ENCODE measurements at places on chromosomes 16 and 17.

- no peak for DNase-seq
Observed at GRCh38 chr16:67539691-67540635, 11.3 kb downstream of the RIPOR1 start.

DNA sequence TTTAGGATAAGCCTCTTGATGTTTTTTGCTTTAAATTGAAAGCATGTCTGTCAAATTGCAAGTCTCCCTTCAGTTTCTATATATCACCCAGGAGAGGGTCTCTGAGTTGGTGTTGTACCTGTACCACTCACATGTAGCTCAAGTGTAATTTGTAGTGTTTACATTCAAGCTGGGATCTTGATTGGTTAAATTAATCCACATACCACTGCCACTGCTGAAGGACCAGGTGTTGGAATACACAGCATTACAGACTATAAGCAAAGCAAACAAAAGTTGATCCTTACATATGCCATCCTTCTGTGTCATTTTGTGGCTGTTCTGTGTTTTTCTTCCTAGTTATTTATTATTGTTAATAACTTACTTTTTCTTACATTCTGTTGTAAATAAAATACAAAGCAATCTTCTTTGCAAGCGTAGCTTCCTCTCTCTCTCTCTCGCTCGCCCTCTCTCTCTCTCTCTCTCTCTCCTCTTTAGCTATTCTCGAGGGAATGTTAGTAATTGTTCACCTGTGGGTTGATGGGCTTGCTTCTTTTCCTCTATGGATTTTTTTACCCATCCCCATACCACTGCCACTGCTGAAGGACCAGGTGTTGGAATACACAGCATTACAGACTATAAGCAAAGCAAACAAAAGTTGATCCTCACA lies 20.8 kb upstream of the NOL11 start:
- DNase-seq, result no peak

- no peak for DNase-seq
Observed at GRCh38 chr17:10183931-10184930, 14.2 kb downstream of the GAS7 start.

DNA sequence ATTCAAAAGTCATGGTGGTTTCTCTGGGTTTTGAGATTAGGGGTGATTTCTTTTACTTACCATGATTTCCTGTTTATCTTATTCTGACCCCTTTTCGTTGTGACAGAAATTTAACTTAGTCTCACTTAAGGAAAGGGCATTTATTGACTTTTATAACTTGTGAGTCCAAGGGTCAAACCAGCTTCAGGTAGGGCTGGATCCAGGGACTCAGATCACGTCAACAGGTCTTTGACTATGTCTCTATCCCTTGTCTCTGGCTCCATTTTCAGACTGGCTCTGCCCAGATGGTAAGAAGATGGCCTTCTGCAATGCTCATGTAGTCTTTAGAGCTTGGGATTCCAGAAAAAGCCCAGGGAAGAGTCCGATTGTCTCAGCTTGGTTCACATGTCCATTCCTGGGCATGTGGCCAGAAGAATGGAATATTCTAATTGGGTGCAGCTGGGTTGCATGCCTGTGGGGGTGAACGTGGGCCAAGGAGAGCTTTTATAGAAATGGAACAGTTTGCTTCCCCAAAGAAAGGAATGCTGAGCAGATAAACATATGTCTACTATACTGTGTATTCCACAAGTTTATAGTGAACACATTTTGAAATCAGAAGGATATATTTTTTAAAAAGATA lies 13.4 kb downstream of the USP43 start:
- DNase-seq, result peak; percentile 81

- DNase-seq, result no peak
Observed at GRCh38 chr17:36198831-36199465, 2.4 kb upstream of the CCL3L1 start.

DNA sequence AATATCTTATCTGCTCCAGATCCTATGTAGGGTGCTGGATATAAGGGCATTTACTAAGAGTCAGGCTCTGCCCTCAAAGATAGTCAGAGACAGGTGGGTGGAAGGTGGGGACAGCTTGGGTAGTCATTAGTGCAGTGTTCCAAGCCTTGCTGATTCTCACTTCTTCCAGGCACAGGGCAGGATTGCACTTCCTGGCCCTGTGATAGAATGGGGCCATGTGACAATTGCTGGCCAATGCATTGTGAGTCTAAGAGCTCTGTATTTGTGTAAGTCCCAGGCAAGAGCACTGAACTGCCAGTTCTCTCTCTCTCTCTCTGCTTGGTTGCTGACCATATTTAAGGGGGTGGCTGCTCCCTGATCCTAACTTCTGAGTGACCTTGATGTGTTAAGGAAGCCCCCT lies 112.1 kb downstream of the C16orf78 start:
- DNase-seq, result no peak

DNA sequence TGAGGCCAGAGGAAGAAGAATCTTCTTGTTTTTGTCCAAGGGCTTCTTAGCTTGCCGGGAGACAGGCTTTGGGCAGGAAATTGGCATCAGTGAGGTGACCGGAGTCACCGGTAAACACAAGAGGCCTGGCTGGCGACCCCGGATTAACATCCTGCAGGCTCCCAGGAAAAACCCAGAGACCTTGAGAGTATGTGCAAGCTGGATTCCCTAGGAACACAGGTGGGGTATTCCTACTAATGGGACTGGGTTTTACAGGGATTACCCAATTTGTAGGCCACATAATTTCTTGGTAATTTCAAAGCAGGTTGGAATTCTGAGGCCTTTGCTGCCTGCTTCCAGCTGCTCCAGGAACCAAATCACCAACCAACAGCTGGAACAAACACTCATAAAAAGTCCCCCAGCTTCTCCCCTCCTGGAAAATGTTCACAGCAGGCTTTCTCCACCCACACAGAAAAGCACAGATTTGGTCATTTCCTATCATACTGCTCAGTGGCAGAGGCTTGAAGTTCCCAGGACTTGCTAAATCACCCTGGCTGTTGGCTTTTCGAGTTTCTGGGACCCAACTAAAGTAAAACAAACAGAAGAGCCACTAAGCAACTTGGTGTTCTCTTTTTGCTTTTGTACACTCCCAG lies 258.8 kb downstream of the IRF8 start:
- DNase-seq, result no peak

DNA sequence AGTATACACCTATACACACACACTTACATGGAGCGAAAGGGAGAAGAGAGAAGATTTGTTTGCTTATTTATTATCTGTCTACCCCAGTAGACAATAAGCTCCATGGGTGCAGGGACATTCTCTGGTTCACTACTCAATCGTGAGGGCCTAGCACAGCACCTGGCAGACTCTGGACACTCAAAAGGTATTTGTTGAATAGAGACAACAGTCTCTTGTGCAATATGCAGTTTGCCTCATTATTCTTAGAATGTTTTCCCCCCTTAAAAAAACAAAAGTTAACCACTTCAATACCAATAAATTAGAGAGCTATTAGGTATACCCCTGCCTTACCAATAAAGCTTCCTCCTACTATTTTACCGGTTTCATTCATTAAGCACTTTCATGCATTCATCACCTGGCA lies 2.0 kb downstream of the AKAP10 start:
- DNase-seq, result no peak

DNA sequence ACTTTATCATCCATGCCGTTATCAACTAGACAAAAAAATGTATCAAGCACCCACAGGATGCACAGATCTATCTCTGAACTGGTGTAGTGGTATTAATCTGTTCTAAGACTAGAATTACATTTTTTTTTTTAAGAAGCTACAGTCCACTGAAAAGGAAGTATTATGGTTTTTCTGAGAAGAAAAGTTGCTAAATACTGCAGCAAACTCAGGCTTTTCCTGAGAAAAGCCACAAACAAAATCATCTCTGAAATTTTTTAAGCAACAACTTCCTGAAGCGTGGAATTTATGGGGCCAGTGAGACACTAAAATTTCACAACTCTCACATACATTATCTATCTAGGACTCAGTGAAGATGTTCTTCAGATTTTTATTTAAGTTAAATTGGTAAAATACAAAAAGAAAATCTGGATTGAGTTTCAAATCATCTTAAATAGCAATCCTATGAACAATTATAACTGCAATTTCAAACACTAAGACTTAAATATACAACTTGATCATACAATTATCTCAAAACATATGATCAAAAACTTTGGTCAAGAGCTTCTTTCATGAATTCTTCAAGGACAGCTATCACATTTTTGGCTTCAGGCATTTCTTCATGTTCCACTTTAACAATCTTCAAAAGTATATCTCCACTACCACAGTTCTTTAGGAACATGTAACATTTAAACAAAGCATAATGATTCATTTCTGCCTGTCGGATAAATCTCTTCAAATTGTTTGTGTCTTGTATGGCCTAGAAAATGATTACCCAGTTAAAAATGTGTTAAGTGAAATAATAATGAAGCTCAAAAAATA lies 10.5 kb downstream of the C17orf75 start:
- no peak for DNase-seq

DNA sequence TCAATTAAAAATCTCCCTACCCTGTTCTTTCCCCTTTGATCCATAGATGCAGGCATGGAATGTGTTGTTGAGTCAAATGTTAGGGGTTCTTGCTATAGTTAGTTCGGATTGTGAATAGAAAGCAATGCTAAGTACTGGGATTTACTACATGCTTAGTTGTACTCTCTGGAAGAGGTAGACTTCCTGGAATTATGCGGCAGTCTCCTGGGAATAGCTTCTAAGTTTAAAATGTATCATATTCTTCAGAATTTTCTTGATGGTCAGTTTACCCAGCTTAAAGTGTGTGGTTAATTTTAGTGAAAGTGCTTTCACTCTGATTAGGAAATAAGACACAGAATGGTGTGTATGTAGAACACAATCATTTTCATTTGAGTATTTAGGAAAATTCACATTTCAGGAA lies 3.5 kb downstream of the CLTC start:
- no peak for DNase-seq

DNA sequence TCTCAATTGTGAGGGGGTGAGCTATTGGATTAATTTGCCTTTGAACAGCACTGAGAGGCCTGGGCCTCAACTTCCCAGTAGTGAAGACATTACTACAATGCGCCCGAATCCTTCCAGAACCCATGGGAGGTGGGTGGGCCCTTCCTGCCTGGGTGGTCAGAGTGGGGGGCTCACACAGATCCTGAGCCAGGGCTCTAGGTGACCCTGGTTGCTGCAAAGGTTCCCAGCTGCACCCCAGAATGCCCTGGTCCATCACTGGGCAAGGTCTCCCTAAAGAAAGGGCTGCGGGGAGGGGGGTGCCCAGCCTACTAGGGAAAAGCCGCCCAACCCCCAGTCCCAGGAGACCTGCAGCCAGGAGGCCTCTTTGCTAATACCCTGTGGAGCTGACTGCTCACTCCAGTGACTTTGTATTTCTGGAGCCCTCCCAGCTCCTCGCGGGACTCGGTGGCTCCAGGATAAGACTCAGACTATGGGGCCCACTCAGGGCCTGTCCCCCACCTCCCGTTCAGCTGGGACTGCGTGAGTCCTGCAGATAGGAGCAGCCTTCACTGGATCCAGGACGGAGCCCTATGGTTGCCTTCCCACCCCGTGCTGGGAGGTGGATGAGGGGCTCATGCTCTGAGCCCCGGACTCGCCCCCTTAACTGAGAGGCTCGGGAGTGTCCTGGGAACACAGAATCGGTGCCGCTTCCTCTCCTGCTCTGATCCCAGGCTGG lies 40.2 kb downstream of the SLC7A5 start:
- no peak for DNase-seq

GRCh38 chr16:55118701-55119260 lies 188.1 kb downstream of the IRX5 start:
- no peak for DNase-seq

DNA sequence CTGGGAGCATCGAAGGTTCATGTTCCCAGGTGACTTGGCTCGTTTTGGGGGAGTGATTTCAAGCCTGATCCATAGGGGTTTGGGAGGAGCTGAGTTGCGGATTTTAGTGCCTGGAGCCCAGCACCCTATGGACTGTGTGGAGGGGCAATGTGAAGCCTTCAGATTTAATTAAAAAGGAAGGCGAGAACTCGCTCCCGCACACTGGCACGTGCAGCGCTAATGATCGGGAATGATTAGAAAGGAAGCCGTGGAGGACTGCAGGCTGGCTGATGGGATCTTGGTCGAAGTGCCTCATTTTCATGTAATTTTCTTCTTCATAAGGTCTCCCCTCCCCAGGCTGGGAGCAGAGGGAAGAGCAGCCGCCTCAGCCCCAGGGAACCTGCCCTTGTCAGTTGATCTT lies 12.8 kb downstream of the MGAT5B start:
- DNase-seq, result no peak

DNA sequence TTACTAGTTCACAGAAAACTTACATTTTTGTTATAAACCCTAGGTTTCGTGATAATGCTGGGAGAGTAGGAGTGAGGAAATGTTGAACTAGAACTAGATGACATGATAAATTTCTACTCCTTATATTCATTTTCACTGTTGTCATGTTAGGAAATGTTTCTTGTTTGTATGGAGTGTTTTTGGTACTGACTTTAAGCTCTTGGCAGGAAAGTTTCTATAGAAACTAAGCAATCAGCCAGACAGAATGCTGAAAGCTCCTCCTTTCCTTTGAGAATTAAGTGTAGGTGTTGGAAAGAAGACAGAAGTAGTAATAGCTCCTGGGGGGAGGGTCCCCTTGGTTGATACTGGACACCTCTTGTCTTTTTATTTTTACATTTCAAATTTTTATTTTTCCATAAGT lies 309.8 kb downstream of the MAP2K4 start:
- no peak for DNase-seq

- DNase-seq, result no peak
Observed at GRCh38 chr17:33955461-33955860, 299.6 kb upstream of the CCL2 start.

GRCh38 chr16:7763111-7763510 lies 430.5 kb downstream of the RBFOX1 start:
- DNase-seq, result no peak

DNA sequence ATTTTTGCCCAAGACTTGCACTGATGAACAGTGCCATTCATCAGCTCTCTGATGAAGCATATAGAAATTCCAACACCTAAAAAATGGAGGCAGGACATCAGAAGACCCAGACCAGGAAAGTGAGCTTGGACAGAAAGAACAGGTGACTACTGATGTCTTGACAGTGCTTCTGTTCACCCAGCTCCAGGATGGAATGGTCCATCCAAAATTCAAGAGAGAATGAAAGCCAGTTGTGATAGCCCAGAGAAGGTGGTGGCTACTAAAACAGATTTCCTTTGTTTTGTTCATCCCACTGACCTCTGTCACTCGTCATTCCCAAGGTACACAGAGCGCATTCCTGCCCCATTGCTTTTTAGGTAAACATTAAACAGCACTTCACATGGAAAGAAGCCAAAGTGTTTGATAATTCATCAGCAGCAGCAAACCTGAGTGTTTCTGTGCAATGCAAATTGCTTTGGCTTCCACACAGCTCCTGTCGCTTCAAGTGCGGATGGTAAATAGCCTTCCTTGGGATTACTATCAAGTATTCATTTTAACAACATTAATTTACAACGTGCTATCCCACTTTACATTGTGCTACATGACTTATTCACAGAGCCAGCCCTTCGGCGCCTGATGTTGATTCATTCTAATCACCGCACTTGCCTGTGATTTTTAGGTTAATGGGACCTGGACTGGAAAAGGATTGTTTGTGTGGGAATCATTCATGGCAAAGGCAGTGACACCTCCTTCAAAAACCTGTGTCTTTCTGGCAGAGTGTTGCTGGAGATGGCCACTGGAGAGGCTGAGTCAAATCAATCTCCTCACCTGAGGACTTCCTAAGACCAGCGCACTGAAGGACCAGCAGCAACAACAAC lies 65.1 kb upstream of the TOX3 start:
- no peak for DNase-seq

Data from AG08395 (cell line).